ENCODE measurements at places on chromosomes 3 and 15.

DNA sequence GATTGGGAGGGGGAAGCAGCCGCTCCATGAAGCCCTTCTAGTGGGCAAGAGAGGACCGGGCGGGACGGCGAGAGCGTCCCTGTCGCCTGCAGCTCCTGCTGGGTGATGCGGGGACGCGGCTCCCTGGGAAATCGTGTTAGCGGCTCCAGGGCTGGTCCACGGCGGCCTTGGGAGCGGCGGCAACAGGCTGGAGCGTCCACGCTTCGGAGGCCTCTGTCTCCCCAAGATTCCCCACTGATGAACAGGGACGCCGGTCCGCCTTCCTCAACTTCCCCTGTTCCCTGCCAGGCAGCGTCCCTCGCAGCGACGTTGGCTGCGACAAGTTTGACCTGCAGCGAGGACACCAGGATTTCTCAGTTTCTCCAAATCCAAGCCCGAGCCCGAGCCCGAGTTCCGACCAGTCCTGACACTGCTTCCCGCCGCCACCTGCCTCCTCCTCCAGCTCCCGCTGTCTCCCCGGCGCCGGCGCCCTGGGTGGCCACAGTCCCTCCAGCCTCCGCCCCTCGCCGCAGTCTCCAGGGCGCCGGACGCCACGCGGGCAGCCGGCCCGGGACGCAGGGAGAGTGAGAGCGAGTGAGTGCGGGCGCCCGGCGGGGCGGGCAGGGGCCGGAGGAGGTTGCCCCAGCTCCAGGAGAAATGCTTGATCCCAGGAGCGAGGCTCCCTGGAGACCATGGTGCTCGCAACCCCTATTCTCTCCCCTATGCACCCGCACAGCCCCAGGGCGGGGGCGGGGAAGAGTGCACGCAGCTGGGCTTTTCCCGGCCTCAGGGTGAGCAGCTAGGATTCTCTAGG, 78.1 kb upstream of the RNF7 start:
- DNase-seq = no peak

DNA sequence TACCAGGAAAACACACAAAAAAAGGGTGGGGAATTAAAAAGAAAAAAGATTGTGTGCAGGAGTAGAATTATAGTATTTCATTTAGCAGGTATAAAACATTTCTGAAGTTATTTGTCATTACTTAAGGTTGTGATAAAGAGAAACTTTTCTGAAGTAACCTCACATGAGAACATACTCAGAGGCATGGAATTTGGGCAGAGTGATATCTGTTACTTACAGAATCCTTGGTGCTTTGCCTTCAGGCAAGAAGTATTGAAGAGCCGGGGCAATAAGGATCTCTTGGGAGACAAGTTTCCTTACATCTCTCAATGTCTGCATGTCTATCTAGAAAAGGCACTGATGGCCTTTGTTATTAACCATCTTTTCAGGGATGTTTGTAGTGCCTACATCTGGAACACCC, 179.7 kb upstream of the ROBO1 start:
- no peak for DNase-seq

- no peak for DNase-seq
These were observed 179.4 kb downstream of the GBE1 start for GRCh38 chr3:81581966-81582599.

DNA sequence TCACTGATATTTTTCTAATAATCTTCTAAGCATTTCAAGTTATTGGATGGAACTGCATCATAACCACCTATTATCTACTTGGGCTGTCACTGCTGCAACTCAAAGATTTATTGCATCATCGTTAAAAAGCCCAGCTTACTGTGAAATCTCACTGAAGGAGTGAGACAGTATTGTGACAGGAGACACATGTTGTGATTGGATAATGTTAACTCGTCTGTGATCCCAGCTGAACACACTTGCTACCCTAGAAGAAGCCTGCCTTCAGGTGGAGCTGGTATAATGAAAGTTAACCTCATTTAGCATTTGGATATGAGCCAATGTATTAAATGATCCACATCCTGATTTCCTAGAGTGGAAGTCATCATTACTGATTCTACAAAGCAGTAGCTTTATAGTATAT, 138.1 kb downstream of the MAP2K5 start:
- DNase-seq = no peak

DNA sequence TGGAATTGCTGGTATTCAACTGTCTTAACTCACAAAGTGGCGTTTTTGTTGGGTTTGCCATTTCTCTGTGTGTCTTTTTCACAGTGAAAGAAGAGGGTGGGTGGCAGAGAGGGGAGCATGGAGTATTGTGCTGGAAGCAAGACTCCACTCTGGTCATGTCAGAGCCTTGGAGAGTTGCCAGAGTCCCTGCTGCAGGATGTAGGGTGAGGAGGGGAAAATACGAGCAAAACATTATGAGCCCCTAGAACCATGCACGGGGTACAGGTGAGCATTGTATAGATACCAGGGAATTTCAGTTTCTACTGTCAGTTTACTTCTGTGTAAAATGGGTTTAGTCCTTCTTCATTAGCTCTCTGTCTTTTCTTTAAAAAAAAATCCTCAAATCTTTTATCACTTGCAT, 249.9 kb downstream of the CACNA2D3 start:
- no peak for DNase-seq

GRCh38 chr3:120198305-120198878, 86.6 kb downstream of the GPR156 start:
- no peak for DNase-seq

GRCh38 chr15:49287481-49287880, 117.4 kb downstream of the GALK2 start:
- no peak for DNase-seq

GRCh38 chr3:16846373-16847080, 38.2 kb upstream of the PLCL2 start:
- no peak for DNase-seq

GRCh38 chr3:45210308-45211041, 15.6 kb downstream of the TMEM158 start:
- DNase-seq = no peak

DNA sequence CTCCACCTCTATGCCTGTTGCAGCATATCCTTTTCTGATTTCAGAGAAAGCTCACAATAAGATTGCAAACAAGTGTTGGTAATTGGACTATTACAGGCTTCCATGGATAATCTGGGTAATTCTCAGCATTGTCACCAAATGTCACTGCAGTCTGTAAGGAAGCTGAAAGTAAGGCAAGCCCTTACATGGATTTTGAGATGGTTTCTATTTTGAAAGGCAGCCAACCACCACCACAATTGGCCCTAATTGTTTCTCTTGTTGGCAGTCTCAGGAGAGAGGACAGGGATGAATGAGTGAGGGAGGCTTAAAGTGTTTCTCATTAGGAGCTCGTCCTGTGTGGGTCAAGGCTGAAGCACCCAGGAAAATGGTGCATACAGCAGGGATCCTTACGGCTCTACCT, 879.9 kb downstream of the TUSC7 start:
- DNase-seq = no peak

- peak; percentile 41 for DNase-seq
These were observed 18.2 kb downstream of the ZNF592 start for GRCh38 chr15:84766461-84767035.

GRCh38 chr3:48194446-48195071, 6.3 kb upstream of the CDC25A start:
- peak; percentile 44 for DNase-seq

DNA sequence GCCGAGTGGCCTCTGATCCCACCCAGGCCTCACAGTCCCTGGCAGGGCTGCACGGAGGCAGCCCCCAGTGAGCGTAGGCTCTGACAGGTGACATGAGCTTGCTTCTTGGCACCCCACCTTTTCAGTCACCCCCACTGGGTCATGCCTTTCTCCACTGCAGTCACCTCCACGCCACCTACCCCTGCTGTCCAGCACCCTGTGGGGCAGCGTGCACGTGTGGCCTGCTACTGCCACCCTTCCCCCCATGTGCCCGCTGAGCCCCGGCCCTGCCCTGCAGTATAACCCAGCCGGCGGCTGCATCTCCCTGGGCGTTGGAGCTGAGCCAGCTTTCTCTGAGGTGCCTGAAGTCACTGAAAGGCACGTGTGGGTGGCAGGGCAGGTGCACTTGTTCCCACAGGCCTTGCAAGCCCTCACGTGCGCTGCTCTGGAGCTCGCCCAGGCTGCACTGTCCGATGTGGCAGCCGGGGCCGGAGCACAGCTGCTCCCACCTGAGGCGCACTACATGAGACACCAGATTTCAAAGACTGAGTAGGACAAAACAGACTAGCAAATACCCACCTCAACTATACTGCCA, 65.6 kb downstream of the NIPA2 start:
- DNase-seq = no peak

GRCh38 chr15:67068710-67069400, 3.5 kb downstream of the SMAD3 start:
- no peak for DNase-seq

DNA sequence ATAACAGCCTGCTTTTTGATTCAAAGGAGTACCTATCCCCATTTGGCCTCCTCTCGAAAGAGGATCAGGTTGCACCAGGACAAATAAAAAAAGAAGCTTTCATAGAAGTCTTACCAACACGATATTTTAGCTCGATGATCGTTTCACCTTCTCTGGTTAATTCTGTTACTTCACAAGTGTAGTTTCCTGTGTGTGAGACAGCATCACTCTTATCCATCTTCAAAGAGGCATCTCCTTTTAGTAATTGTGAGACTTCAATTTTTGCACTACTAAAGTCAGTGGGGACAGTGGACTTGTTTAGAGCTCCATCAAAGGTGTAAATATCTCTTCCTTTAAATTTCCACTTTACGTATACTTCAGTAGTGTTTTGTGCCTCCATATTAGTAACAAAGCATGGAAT, 11.0 kb downstream of the CD47 start:
- no peak for DNase-seq

- no peak for DNase-seq
These were observed 12.0 kb downstream of the ZBTB38 start for GRCh38 chr3:141380279-141380678.

DNA sequence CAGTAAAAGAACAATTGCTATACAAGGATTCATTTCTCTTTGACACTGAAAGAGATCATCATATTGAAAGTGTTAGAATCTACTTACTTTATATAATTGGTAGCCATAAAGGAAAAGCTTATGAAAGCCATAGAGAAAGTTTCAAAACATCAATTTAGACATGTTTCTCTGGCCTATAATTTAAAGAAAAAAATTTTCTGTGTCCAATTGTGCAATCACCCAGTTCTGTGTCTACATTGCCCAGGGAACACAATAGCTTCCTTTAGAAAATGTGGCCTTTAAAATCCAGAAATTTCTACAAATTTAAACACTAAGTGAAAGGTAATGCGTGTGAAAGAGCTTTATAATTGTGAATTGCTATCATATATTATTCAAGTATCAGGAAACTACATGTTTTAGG, 259.2 kb downstream of the GBE1 start:
- DNase-seq = no peak

DNA sequence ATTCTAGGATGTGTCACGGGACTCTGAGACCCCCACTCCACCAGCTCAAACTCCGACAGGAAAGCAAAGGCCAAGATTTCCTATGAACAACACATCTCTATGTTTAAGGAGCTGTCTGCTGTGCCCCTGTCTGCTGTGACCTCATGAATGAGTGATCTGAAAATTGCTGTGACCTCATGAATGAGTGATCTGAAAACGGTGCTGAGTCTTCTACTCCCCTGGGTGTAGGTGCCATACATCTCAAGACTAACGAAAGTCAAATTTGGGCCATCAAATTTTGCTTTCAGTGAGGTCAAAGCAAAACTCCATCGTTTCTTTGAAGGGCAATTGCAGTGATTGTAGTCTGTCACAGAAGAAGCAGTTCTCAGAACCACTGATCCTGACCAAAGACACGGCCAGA, 24.4 kb downstream of the IL5RA start:
- no peak for DNase-seq

- no peak for DNase-seq
These were observed 956.7 kb downstream of the TUSC7 start for GRCh38 chr3:117666325-117666724.

DNA sequence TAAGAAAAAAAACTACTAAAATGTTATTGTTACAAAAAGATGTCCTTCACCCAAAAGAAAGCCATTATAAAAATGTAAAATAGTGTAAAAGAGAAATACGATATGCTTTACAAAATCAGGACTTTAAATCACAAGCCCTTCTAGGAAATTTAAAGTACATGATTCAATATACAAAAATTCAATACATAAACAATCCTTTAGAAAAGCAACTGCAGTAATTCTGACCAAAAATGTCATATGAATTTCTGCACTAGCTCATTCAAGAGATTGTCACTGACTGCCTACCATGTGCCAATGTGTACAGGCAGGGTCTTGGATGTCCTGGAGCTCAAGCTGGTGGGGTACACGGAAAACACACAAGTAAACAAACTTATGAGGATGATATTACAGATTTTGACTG, 2.5 kb downstream of the MORC1 start:
- no peak for DNase-seq

GRCh38 chr3:196050597-196050996, 31.3 kb downstream of the TFRC start:
- no peak for DNase-seq

- DNase-seq = no peak
These were observed 841.2 kb downstream of the TUSC7 start for GRCh38 chr3:117550766-117551165.

GRCh38 chr3:48619541-48620524, 1.7 kb downstream of the TMEM89 start:
- DNase-seq = no peak

- no peak for DNase-seq
These were observed 45.1 kb downstream of the PTPN23 start for GRCh38 chr3:47425959-47426358.

DNA sequence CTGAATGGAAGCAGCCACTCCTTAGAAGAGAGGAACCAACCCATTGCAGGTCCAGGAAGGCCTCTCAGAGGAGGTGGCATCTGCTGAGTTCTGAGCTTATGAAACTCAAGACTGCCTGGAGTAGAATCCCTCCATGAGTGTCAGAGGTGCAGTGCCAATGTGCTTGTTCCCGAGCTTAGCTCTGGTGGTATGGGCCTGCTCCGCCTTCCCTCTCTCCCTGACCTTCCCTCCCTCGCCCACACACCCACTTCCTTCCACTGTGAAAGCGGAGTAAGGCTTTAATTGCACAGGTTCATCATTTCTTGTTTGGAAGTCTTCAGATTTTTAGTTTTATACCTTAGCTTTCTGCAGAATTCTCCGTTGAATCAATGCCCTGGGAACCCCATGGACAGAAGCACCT, 208.0 kb upstream of the BHLHE40 start:
- DNase-seq = no peak

DNA sequence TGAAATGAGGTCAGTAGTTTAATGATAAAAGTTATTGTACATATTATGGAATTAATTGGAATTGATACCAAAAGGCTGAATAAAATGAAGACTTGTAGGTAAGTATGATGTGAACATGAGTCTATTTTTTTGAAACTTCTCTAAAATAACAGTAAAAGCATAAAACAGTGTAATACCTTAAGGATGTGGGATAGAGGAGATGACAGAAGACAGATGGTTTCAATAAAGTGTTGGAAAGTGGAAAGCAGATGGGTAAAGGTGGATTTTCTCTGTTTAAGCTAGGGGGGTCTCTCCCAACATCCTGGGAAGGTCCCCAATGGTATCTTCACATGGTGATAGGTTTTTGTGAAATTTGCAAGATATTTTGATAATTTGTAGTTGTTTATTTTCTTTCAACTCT, 41.6 kb downstream of the GMPS start:
- no peak for DNase-seq

DNA sequence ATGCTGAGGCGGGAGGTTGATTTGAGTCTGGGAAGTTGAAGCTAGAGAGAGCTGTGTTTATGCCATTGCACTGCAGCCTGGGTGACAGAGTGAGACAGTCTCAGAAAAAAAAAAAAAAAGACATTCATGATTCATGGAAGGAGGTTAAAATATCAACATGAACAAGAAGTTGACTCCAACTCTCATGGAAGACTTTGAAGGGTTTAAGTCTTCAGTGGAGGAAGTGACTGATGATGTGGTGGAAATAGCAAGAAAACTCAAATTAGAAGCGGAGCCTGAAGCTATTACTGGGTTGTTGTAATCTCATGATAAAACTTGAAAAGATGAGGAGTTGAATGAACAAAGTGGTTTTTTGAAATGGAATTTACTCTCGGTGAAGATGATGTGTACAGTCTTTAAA, 491.8 kb downstream of the SQOR start:
- DNase-seq = peak; percentile 79
